Gastroesophageal sphincter (tissue), 4 donors: ENCODE measurements at places on chromosomes 2 and 18. TPM values are rescaled to one million over a fixed set of nuclear protein-coding genes. Genes with fewer than 3 reads are reported as not detected.

DSEL gene
- total RNA-seq = 10.4 TPM

ADAM23 gene
- 4.0 TPM for total RNA-seq

CDH20 gene
- total RNA-seq = 1.6 TPM

NFU1 gene
- 58.9 TPM for total RNA-seq

MAPK4 gene
- 13.7 TPM for total RNA-seq

VWA3B gene
- total RNA-seq = not detected

EDAR gene
- total RNA-seq = not detected

FABP1 gene
- not detected for total RNA-seq

GRCh38 chr2:85951351-85952067, 62.7 kb upstream of the ST3GAL5 start:
- no peak for ATAC-seq
- no peak overlapping the region for H3K4me3 ChIP-seq
- no peaks in the 10 kb centered on the region for H3K4me1 ChIP-seq
- H3K27me3 ChIP-seq = no peaks in the 10 kb centered on the region
- H3K36me3 ChIP-seq = no peaks in the 10 kb centered on the region

GRCh38 chr2:86464652-86465051, 23.5 kb downstream of the KDM3A start:
- H3K36me3 ChIP-seq = peaks cover 89% of the 10 kb centered on the region
- H3K27ac ChIP-seq = peak overlapping the region; percentile 53
- H3K27me3 ChIP-seq = no peaks in the 10 kb centered on the region
- ATAC-seq = peak; percentile 55
- H3K4me1 ChIP-seq = peaks cover 48% of the 10 kb centered on the region
- no peak overlapping the region for H3K4me3 ChIP-seq

DNA sequence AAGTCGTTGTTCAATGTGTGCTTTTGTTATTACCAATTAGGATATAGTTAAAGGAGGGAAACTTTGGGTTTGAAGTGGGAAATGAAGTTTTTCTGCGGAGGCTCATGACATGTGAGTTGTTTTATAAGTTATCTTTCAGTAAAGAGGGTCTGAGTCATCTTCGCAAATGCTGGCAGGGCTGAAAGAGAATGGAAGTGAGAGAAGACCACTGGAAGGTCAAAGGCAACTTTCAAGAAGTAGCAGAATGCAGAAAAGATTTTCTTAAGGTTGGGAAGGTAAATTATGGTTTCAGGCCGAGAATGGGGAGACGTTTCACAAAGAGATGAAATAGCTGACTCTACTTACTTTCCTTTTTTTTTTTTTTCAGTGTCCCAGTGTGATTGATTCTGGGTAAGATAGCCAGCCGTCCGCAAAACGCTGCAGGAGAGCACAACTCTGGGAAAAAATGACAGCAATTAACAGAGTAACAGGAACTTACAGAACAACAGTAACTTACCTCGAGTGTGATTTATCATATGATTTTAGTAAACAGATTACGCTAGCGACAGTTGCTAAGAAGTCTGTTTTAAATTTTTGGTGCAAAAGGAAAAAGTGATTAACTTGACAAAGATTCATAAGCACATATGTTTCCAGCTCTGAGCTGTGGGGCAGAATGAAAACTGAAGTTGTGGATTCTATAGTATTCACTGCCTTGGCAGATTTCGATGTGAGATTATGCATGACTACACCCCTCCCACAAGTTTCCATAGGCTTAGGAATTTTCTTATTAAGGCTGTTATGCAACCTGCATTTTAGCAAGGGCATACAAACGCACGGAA, 46.8 kb upstream of the ACTR3 start:
- H3K4me1 ChIP-seq = no peaks in the 10 kb centered on the region
- H3K27ac ChIP-seq = no peak overlapping the region
- no peak for ATAC-seq
- H3K27me3 ChIP-seq = no peaks in the 10 kb centered on the region
- no peaks in the 10 kb centered on the region for H3K36me3 ChIP-seq

- H3K4me1 ChIP-seq = no peaks in the 10 kb centered on the region
- no peak for ATAC-seq
- H3K27me3 ChIP-seq = no peaks in the 10 kb centered on the region
- H3K27ac ChIP-seq = no peak overlapping the region
Observed at GRCh38 chr2:149473521-149473920, 114.1 kb downstream of the MMADHC start.

- H3K4me3 ChIP-seq = no peak overlapping the region
- H3K4me1 ChIP-seq = no peaks in the 10 kb centered on the region
- no peak for ATAC-seq
- H3K27me3 ChIP-seq = no peaks in the 10 kb centered on the region
- no peaks in the 10 kb centered on the region for H3K36me3 ChIP-seq
Observed at GRCh38 chr2:141728886-141729285, 401.9 kb downstream of the LRP1B start.

- ATAC-seq = no peak
- no peaks in the 10 kb centered on the region for H3K36me3 ChIP-seq
- H3K4me3 ChIP-seq = no peak overlapping the region
- H3K4me1 ChIP-seq = peaks cover 14% of the 10 kb centered on the region
- H3K27ac ChIP-seq = no peak overlapping the region
- H3K27me3 ChIP-seq = no peaks in the 10 kb centered on the region
Observed at GRCh38 chr2:217552081-217552480, 450.7 kb downstream of the TNS1 start.

GRCh38 chr2:121142452-121142851, 142.6 kb downstream of the TFCP2L1 start:
- no peaks in the 10 kb centered on the region for H3K4me1 ChIP-seq
- no peaks in the 10 kb centered on the region for H3K36me3 ChIP-seq
- H3K4me3 ChIP-seq = no peak overlapping the region
- no peak for ATAC-seq

GRCh38 chr2:217286833-217287232, 427.0 kb upstream of the TNP1 start:
- H3K27me3 ChIP-seq = no peaks in the 10 kb centered on the region
- no peak overlapping the region for H3K27ac ChIP-seq
- no peaks in the 10 kb centered on the region for H3K36me3 ChIP-seq
- H3K4me1 ChIP-seq = peaks cover 25% of the 10 kb centered on the region

- no peaks in the 10 kb centered on the region for H3K36me3 ChIP-seq
- no peak overlapping the region for H3K4me3 ChIP-seq
- H3K27me3 ChIP-seq = no peaks in the 10 kb centered on the region
Observed at GRCh38 chr2:18671363-18671762, 82.0 kb upstream of the NT5C1B start.
